ENCODE measurements at places on chromosomes 5 and 9. TPM values are rescaled to one million over a fixed set of nuclear protein-coding genes. Genes with fewer than 3 reads are reported as not detected.

The FOXI1 gene
- not detected for total RNA-seq

The FCN2 gene
- total RNA-seq: not detected

The PITX1 gene
- total RNA-seq: 49.8 TPM

The HAVCR1 gene
- total RNA-seq: not detected

The STPG3 gene
- not detected for total RNA-seq

The BRD3 gene
- total RNA-seq: 21.8 TPM

The STKLD1 gene
- total RNA-seq: not detected

The SURF1 gene
- 32.7 TPM for total RNA-seq

The UNC13B gene
- total RNA-seq: 11.8 TPM

The MEIKIN gene
- not detected for total RNA-seq

The LTC4S gene
- total RNA-seq: not detected

The BTNL8 gene
- 0.13 TPM for total RNA-seq

The OR13C4 gene
- total RNA-seq: not detected

The LPAR1 gene
- not detected for total RNA-seq

The MARCOL gene
- not detected for total RNA-seq
